Progenitor cell of endocrine pancreas (in vitro differentiated cells): ENCODE measurements at places on chromosomes 2 and 18.

DNA sequence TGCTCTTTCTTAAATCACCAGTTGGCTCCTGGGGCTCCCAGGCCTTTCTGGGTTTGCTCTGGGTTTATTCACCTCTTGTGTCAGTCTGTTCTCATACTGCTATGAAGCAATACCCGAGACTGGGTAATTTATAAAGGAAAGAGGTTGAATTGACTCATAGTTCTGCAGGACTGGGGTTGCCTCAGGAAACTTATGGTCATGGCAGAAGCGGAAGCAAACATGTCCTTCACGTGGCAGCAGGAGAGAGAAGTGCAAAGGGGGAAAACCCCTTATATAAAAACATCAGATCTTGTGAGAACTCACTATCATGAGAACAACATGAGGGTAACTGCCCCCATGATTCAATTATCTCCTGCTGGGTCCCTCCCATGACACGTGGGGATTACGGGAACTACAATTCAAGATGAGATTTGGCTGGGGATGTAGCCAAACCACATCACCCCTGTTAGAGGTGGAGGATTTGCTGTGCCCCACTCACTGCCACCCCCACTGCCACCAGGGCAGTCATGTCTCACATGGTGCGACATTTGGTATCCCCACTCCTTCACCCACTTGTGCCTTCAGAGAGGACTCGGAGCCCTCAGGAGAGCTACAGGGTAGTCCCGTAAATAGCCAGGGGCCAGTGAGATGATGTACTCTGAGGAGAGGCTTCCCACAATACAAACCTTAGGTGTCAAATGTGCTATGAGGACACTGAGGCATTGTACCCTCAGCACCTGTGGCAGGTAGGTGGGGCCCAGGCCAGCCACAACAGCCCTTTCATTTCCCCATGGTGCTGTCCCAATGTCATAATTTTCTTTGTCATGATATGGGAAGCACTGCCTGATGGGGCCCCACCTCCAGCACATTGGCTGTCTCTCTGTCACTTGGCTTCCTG lies 35.7 kb downstream of the CDC42EP3 start:
- peaks cover 7% of the 10 kb centered on the region for H3K4me1 ChIP-seq
- no peak for DNase-seq
- H3K36me3 ChIP-seq: peaks cover 1% of the 10 kb centered on the region
- no peak overlapping the region for H3K4me3 ChIP-seq
- H3K27me3 ChIP-seq: peaks cover 23% of the 10 kb centered on the region
- H3K27ac ChIP-seq: no peak overlapping the region

GRCh38 chr2:101219246-101219645 lies 33.4 kb upstream of the CNOT11 start:
- DNase-seq: no peak
- H3K27me3 ChIP-seq: no peaks in the 10 kb centered on the region
- H3K4me3 ChIP-seq: no peak overlapping the region
- H3K27ac ChIP-seq: no peak overlapping the region
- H3K36me3 ChIP-seq: peaks cover 4% of the 10 kb centered on the region

DNA sequence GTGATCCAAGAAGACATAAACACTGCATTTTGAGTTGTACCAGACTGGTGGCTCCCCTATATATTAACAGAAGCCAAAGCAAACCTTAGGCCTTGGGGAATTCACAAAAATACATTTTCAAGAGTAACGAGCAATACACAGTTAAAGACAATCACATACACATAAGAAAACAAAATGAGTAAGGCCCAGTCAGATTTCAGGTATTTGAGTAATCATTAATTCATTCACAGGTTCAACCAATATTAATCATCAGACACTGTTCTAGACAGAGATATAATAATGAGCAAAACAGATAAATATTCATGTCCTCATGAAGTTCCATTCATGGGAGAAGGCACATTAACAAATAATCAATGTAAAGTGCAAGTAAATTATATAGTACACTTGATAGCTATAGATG lies 9.6 kb downstream of the STPG4 start:
- H3K4me3 ChIP-seq: no peak overlapping the region
- no peak overlapping the region for H3K27ac ChIP-seq
- H3K27me3 ChIP-seq: no peaks in the 10 kb centered on the region
- H3K4me1 ChIP-seq: no peaks in the 10 kb centered on the region
- peaks cover 25% of the 10 kb centered on the region for H3K36me3 ChIP-seq
- no peak for DNase-seq

- peaks cover 15% of the 10 kb centered on the region for H3K36me3 ChIP-seq
- no peak for DNase-seq
- no peaks in the 10 kb centered on the region for H3K27me3 ChIP-seq
Observed at GRCh38 chr2:32417659-32418058, 60.8 kb downstream of the BIRC6 start.

- no peaks in the 10 kb centered on the region for H3K27me3 ChIP-seq
- peak overlapping the region; percentile 92 for H3K4me3 ChIP-seq
- H3K4me1 ChIP-seq: peaks cover 19% of the 10 kb centered on the region
Observed at GRCh38 chr2:233853353-233853752, 982 bp downstream of the HJURP start.

DNA sequence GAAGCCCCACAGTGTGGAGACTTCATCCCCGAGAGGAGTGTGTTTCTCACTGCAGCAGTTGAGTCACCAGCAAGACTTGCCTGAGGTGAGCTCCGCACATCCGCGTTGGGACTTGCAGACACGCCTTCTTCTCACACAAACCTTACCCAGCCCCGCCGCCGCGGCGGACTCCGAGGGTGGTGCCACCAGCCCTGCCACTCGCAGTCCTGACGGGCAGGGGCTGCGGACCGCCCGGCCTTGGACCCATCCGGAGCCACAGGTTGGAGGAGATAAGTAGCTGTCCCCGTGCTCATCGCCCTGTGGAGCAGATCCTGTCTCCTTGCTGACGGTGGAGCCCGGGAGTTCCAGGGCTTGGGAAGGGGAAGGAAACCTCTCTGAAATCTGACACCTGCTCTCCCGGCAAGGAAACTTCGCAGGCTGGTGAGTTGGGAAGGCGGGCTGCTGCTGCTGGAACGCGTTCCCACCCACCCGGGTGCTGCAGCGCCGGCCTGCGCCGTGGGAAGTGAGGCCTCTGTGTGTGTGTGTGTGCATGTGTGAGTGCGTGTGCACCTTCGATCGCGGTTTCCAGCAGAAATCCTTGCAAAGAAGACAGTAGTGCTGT lies at the start of gene RAB27B:
Gene RAB27B (plus strand): TSS at position 197 of the 601 bp plus-strand sequence. CDS start 49,109 bp downstream, outside the sequence.
- peaks cover 31% of the 10 kb centered on the region for H3K4me1 ChIP-seq
- peak within 1 kb of the TSS; percentile 77 for H3K4me3 ChIP-seq
- H3K27ac ChIP-seq: peak within 1 kb of the TSS; percentile 87
- H3K27me3 ChIP-seq: peaks cover 10% of the 10 kb centered on the region

DNA sequence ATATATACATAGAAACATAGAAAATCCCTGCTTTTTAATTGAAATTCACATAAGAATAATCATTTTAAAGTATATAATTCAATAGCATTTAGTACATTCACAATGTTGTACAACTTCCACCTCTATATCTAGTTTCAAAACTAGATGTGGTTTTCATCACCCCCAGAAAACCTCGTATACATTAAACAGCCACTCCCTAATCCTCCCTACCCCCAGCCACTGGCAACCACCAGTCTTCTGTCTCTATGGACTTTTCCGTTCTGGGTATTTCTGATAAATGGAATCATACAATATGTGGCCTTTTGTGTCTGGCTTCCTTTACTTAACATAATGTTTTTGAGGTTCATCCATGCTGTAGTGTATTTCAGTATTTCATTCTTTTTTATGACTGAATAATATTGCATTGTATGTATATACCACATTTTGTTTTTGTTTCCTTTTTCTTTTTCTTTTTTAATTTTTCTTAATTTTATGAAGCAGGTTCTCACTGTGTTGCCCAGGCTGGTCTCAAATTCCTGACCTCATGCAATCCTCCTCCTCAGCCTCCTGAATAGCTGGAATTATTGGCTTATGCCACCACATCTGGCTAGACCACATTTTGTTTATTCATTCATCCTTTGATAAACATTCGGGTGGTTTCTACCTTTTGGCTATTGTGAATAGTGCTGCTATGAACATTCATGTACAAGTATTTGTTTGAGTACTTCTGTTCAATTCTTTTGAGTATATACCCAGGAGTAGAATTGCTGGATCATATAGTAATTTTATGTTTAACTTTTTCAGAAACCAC lies 50.6 kb upstream of the RNF152 start:
- H3K36me3 ChIP-seq: no peaks in the 10 kb centered on the region
- no peaks in the 10 kb centered on the region for H3K27me3 ChIP-seq
- H3K4me3 ChIP-seq: no peak overlapping the region
- peaks cover 8% of the 10 kb centered on the region for H3K4me1 ChIP-seq
- H3K27ac ChIP-seq: no peak overlapping the region
- DNase-seq: no peak

DNA sequence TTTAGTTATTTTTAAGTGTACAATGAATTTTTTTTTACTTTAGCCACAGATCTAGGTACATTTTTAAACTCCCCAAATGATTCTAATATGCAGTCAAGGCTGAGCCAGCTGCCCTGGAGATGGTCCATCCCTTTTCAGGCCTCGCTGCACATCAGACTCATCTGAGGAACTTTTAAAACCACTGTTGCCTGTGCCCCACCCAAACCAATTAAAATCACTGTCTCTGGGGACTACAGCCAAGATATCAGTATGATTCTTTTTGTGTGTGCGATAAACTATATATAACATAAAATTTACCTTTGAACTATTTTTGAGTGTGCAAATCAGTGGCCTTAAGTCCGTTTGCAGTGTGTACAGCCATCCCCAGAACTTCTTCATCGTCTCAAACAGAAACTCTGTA lies 9.1 kb upstream of the MALT1 start:
- no peak overlapping the region for H3K4me3 ChIP-seq
- DNase-seq: no peak
- H3K36me3 ChIP-seq: no peaks in the 10 kb centered on the region
- no peaks in the 10 kb centered on the region for H3K4me1 ChIP-seq
- no peak overlapping the region for H3K27ac ChIP-seq

DNA sequence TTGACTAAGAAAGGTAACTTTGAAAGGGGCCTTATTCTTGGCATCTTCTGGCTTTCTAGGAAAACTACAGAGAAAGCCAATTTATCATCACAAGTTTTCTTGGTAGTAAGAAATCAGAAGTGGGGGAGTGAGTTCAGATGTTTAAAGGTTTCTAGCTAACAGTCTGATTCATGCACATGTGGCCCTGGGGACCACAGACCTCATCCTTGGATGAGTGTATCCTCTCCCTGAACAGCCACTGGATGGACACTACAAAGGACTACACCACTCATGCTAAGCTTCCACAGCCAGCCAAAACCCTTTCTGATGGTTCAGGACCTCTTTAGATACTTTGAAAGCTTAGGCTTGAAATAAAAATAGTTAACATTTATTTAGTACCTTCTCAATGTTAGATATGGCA lies 218.3 kb upstream of the STK17B start:
- no peaks in the 10 kb centered on the region for H3K27me3 ChIP-seq
- H3K36me3 ChIP-seq: peaks cover 1% of the 10 kb centered on the region
- no peak for DNase-seq
- H3K4me3 ChIP-seq: no peak overlapping the region
- H3K4me1 ChIP-seq: no peaks in the 10 kb centered on the region

DNA sequence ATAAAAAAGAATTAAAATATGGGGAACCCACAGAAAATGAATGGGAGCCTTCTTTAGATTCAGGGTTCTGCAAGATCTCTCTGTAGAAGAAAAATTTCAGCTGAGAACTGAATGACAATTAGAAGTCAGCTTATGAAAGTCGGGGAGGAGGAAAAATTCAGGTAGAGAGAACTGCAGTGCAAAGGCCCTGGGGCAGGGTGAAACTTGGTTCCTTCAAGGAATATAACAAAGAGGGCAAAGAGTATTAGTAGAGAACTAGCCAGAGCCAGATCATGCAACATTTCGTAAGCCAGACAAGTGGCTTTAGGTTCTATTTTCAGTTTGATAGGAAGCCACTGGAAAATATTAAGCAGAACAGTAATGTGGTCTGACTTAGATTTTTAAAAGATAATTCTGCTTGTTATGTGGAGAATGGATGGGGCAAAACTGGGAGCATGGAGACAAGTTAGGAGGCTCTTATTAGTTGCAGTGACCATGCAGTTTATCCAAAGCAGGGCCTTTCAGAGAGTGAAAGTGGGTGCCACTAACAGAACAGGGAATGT lies 27.9 kb downstream of the RAB27B start:
- DNase-seq: no peak
- H3K36me3 ChIP-seq: peaks cover 5% of the 10 kb centered on the region
- no peak overlapping the region for H3K4me3 ChIP-seq
- peaks cover 26% of the 10 kb centered on the region for H3K4me1 ChIP-seq
- H3K27ac ChIP-seq: no peak overlapping the region

DNA sequence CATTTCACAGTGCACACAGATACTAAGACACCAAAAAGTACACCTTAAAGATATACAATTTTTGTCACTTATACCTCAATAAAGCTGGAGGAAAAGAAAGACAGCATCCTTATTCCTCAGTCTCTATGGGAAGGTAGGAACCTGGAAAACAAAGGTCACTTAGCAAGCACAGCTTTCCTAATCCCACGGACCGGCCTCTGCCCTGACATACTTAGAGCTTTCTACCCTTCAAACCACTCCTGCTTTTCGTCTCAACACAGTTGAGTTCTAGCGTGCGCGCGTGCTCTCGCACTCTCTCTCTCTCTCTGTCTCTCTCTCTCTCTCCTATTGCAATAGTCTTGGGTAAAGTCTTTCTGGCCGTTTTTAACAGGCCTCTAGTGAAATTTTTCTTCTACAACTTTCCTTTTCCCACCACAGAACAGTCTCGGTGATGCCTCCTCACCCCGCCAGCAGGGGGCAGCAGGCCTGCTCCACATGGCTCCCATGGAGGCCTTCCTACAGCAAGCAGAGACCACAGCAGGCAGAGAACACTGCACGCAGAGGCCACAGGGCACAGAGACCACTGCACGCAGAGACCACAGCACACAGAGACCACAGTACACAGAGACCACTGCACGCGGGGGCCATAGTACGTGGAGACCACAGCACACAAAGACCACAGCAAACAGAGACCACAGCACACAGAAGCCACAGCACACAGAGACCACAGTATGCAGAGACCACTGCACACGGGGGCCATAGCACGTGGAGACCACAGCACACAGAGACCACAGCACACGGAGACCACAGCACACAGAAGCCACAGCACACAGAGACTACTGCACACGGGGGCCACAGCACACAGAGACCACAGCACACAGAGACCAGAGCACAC lies 106.9 kb downstream of the FBXO15 start:
- H3K4me1 ChIP-seq: no peaks in the 10 kb centered on the region
- no peaks in the 10 kb centered on the region for H3K27me3 ChIP-seq
- no peak overlapping the region for H3K27ac ChIP-seq
- no peak overlapping the region for H3K4me3 ChIP-seq
- no peaks in the 10 kb centered on the region for H3K36me3 ChIP-seq
- DNase-seq: peak; percentile 29

- H3K36me3 ChIP-seq: no peaks in the 10 kb centered on the region
- no peaks in the 10 kb centered on the region for H3K27me3 ChIP-seq
- peaks cover 12% of the 10 kb centered on the region for H3K4me1 ChIP-seq
Observed at GRCh38 chr18:73060666-73061288, 193.0 kb upstream of the NETO1 start.

DNA sequence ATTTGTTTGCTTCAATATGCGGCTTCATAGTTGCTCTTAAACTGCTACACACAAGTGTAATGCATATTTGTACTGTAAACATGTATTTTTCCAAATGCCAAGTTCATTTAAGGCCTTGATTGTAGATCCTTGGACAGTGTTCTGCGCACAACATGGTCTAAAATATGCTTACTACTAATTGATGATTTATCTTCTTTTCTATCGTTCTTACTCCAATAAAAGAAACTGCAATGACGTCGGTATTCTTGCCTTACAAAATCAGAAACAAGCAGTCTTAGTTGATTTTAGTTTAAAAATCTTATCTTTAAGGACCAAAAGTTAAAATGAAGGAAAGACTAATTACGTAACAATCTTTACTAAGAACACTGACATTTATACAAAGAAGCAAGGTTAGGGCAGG lies 224.3 kb upstream of the SMAD7 start:
- DNase-seq: no peak
- peaks cover 13% of the 10 kb centered on the region for H3K4me1 ChIP-seq
- H3K27ac ChIP-seq: no peak overlapping the region
